ENCODE measurements at places on chromosomes 16 and 17.
A peak's percentile ranks its signal among the peaks of the same experiment; 100 is the strongest.

DNA sequence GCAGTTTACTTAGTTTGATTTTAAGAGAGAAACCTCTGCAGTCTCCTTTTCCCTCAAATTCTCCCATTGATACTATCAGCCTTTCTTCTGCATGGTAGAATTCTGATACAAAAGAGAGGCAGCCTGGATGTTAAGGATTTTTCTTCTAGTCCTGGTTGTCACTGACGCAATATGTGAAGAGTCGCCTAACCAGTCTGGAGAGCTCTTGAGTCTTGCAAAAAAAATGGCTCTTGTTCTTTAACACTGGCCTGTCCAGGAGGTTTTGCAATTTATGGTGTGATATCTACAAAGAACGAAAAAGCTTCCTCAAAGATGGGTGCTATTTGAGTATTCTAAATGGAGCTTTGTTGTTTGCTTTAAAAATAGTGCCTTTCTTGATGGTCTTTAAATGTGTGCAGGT lies 28.9 kb downstream of the COX10 start:
- no peak for DNase-seq

GRCh38 chr17:5583426-5584382 lies 605 bp downstream of the NLRP1 start:
- peak; percentile 40 for DNase-seq

DNA sequence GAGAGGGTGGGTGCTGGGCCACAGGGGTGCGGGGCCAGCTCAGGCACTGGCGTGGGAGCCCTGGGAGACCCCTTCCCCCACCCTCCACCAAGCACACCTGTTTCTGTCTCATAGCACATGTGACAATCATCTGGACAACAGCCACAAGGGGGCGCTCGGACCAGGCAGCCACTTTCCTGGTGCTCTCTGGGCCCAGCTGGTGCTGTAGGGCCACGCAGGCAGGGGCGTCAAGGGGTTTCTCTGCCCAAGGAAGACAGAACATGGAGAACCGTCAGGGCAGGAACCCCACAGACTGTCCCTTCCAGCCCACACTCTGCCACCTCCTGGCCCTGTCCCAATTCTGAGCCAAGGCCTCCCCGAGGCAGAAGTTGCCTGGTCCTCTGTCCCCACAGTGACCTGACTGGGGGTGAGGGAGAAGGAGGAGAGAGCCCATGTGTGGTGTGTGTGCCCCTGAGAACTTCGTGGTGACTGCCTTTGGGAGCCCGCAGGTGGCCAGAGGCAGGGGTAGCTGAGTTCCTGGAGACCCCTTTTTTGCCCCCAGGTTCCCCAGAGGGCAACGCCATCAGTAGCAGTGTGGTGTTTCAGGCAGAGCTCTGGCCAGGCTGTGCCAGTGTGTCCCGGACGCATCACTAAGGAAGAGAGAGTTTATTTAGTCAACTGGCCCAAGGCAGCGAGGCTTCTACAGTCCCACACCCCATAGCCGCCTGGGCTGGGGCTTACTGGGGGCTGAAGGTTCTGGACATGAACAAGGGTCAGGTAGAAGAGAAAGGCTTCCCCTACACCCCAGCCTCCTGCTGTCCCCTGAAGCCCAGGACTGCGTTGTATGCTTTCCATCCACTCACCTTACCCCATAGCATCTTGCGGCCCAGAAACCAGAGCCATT lies 3.1 kb upstream of the SETD6 start:
- peak; percentile 93 for DNase-seq

GRCh38 chr16:69386596-69386995 lies 789 bp upstream of the TERF2 start:
- no peak for DNase-seq

DNA sequence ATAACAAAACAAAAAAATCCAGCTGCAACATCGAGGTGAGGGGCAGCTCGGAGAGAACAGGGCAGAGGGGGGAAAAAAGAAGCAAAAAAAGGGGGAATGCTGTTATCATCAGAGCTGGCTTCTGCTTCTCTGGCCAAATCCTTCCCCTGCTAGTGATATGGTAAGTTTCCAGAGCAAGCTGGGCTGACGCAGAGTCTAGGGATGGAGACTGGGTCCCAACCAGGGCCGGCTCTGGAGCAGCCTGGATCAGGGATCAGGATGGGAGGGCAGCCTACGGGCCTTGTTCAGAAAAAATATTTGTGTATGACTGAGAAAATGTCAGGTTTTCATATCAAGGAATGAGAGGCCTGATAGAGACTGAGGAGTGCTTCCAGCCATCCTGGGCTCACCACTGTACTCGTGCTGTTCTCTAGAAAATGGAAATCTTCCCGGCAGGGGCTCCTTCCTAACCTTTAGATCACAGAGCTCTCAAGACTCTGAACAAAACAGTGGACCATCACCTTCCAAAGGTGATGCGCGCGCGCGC lies 726 bp upstream of the C1QTNF1 start:
- no peak for DNase-seq

DNA sequence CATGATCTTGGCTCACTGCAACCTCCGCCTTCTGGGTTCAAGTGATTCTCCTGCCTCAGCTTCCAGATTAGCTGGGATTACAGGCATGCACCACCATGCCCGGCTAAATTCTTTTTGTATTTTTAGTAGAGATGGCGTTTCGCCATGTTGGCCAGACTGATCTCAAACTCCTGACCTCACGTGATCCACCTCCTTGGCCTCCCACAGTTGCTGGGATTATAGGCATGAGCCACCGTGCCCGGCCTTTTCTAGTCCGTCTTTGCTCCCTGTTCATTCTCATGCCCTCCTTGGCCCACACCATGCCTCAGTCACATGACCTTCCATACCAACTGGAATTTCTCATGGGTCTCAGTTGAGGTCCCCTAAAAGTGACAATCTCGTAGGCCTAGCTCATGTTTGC lies 86.9 kb downstream of the SNX29 start:
- DNase-seq: no peak

- DNase-seq: no peak
Measured at GRCh38 chr17:74833501-74834377, 25.9 kb downstream of the GRIN2C start.

- no peak for DNase-seq
Measured at GRCh38 chr17:74307984-74308773, 17.8 kb upstream of the KIF19 start.

GRCh38 chr17:8563024-8563776 lies 67.3 kb downstream of the MYH10 start:
- no peak for DNase-seq

GRCh38 chr17:58335779-58336455 lies 7.3 kb upstream of the TSPOAP1 start:
- DNase-seq: peak; percentile 86

GRCh38 chr16:82157534-82157812 lies 12.6 kb downstream of the MPHOSPH6 start:
- no peak for DNase-seq

GRCh38 chr16:29994600-29995323 lies 655 bp downstream of the HIRIP3 start:
- peak; percentile 86 for DNase-seq

- no peak for DNase-seq
Measured at GRCh38 chr17:1006054-1006453, 9.1 kb downstream of the TIMM22 start.

- DNase-seq: no peak
Measured at GRCh38 chr17:11986942-11987329, 10.3 kb downstream of the ZNF18 start.

- peak; percentile 77 for DNase-seq
Measured at GRCh38 chr17:19724501-19725420, 8.4 kb upstream of the SLC47A2 start.

- DNase-seq: no peak
Measured at GRCh38 chr16:26155221-26155620, 463.5 kb downstream of the HS3ST4 start.

DNA sequence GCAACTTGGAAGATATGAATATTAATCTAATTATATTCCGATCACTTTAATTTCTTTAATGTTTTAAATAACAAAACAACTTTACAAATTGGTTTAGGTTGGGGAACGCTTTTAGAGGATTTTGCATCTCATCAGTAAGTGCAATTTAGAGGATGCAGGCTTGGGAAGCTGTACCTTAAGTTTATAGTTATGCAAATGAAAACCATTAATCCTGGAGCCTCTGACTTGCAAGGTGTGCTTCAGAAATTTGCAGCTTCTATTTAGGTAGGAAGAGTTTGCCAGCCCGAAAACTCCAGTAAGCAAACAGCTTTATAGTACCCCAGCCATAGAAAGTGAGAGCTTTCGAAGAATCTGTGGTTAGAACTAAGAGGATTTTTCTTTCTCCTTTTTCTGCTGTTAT lies 547.0 kb downstream of the MAF start:
- DNase-seq: no peak

DNA sequence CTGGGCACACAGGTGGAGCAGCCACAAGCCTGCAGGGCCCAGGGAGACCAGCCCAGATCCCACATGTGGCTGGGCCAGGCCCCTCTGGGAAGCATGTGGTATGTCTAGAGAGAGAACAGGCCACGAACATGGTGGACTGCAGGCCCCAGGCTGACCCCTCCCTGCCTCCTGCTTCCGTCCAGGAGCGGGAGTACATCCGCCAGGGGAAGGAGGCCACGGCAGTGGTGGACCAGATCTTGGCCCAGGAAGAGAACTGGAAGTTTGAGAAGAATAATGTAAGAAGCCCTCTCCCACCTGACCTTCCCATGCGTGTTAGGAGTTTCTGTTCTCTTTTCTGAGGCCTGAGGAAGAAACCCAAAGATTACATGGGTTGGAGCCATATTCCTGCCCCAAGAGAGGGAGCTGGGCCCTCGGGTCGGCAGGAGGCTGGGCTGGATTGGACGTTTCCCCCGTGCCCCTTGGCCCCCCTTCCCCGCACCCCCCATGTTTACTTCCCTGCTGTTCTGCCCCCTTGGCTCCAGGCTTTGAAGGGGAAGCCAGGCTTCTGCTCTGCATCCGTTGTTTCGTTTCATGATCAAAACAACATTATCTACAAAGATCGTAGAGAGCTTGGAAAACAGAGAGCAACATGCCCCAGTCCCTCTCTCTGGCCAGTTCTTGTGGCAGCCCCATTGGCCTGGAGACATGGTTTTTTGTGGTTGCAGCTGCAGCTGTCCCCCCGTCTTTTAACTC lies 5.7 kb upstream of the TCAP start:
- DNase-seq: no peak

GRCh38 chr17:64385187-64386083 lies 5.2 kb downstream of the PECAM1 start:
- peak; percentile 73 for DNase-seq

DNA sequence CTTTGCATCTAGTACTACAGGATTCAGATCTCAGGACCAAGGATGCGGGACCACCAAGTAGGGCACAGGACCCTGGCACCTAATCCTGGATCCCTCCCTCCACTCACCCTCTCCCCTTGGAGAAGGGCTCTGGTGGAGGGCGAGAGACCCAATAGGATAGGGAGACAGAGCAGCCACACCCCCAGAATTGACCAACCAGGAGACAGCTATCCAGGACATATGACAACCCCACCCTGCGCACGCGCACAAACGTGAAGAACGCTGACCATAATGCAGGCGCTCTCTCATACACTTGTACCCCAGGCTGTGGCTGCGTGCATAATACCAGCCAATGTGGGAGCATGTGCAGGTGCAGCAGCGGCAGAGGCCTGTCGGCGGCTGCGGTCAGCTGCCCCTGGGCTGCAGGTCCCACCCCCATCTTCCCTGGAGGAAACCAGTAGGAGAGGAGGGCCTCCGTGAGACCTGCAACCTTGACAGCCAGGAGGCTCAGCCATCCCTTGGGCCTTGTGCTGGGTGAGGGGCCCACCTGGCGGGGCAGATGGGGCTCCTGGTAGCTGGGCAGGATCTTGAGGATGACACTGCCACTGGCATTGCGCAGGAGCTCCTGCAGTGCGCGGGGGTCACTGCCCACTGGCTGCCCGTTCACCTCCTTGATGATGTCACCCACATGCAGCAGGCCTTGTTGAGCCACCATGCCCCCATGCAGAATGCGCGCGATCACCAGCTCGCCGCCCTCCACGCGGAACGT lies 25.4 kb downstream of the MPP2 start:
- no peak for DNase-seq

GRCh38 chr17:80396157-80397033 lies 18.6 kb upstream of the ENDOV start:
- DNase-seq: no peak

- DNase-seq: peak; percentile 28
Measured at GRCh38 chr16:27284865-27285675, 16.5 kb upstream of the NSMCE1 start.

DNA sequence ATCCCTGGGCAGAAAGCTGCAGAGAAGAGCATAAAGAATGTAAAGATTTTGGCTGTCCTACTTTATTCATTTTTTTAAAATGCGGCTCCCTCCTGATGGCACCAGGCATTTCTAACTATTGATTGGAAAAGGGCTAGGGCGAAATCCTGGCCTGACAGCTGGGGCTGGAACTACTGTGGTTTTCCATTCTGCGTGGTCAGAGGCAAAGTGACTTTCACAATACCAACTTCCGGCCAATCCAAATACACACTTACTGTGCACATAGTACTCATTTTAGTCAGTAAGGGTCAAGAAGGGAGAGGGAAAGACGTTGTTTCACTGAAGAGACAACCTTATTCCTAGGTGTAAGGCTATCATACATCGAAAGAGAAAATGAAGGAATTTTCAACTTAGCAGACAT lies 113.8 kb upstream of the PMFBP1 start:
- DNase-seq: no peak

GRCh38 chr17:8044819-8045810 lies 6.3 kb downstream of the ALOX15B start:
- no peak for DNase-seq

GRCh38 chr17:71522383-71522782 lies 598.4 kb upstream of the SOX9 start:
- no peak for DNase-seq

GRCh38 chr16:26569793-26570192 lies 496.9 kb upstream of the C16orf82 start:
- peak; percentile 25 for DNase-seq

DNA sequence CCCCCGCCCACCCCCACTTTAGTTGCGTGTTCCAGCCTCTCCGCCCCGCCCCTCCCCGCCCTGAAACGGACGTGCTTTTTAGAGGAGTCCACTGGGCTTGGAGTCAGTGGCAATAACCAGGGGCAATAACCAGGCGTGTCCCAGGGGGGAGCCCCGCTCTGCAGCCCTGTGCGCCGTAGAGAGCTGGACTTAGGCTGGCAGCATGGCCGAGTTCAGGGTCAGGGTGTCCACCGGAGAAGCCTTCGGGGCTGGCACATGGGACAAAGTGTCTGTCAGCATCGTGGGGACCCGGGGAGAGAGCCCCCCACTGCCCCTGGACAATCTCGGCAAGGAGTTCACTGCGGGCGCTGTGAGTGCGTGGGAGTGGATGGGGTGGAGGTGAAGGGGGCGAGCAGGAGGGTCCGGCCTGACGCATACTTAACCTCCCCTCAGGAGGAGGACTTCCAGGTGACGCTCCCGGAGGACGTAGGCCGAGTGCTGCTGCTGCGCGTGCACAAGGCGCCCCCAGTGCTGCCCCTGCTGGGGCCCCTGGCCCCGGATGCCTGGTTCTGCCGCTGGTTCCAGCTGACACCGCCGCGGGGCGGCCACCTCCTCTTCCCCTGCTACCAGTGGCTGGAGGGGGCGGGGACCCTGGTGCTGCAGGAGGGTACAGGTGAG lies at the start of gene ALOX15B:
TSS of gene ALOX15B (plus strand) at position 106 of the 657 bp plus-strand sequence. CDS start at position 203, 97 bp downstream.
- peak; percentile 36 for DNase-seq

- DNase-seq: peak; percentile 74
Measured at GRCh38 chr16:88634141-88634993, 4.0 kb upstream of the IL17C start.

Measured in activated CD4-positive, alpha-beta T cell treated with anti-CD3 and anti-CD28 coated beads for 36 hours (primary cell).